IPS DF 6.9 (cell line): ENCODE measurements at places on chromosomes 4 and X.

DNA sequence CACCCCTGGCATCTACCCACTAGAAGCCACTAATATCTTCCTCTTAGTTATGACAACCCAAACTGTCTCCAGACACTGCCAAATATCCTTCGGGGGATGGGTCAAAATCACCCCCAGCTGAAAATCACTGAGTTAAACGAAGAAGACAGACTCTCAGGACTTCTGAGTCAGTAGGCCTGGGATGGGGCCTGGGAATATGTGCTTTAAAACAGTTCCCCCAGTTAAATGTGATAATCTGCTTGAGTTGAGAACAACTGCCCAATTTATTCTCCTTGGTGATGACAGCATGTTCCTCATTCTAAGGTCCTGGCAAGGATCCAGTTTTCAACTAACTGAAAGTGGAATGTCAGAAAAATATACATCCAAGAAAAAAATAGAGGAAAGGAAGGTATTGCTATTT, 52.4 kb downstream of the CBLL2 start:
- no peak for DNase-seq

- DNase-seq = peak; percentile 83
Observed at GRCh38 chr4:89056953-89057398, at the start of gene FAM13A. Gene FAM13A (minus strand): TSS chr4:89057185. CDS start chr4:89056964, 221 bp downstream.

- DNase-seq = no peak
Observed at GRCh38 chr4:178894126-178894525, 1451.9 kb upstream of the AGA start.

- no peak for DNase-seq
Observed at GRCh38 chr4:40842725-40843423, 93.1 kb downstream of the NSUN7 start.

- DNase-seq = no peak
Observed at GRCh38 chr4:184715526-184715925, 18.4 kb downstream of the CENPU start.

DNA sequence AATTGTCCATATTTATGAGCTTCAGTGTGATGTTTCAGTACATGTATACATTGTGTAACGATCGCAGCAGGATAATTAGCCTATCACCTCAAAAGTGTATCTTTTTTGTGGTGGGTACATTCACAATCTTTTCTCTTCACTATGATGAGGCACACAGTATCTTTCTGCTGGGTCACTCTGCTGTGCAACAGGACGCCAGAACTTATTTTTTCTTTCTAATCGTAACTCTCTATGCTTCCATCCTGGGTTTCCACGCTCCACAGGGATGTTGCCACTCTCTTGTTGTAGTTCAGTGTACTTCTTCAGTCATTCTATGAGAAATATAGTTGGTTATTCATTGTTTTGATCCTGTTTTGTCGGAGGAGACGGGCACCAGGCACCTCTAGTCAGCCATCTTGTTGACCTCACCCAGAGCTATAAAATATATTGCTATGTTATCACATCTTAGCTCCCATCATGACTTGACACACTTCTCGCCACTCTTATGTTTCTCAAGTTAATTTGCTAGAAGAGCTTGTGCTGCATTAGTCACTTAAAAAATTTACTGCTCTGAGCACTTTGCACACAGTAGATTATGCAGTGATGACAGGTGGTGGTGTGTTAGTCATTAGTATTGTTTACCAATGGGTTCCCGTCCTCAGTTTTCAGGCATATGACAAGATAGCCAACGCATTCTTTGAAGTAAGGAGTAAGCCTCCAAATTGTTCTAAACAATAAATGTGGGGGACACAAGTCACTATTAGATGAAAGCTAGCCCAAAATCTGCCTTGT, 1002.7 kb upstream of the PCDH7 start:
- DNase-seq = no peak

GRCh38 chr4:98430708-98431403, 169.7 kb downstream of the RAP1GDS1 start:
- DNase-seq = no peak
